ENCODE measurements at places on chromosomes 2 and 18. TPM values are rescaled to one million over a fixed set of nuclear protein-coding genes. Genes with fewer than 3 reads are reported as not detected.
A peak's percentile ranks its signal among the peaks of the same experiment; 100 is the strongest.

MAPK4 gene
- total RNA-seq, result not detected

MDH1B gene
- total RNA-seq, result 0.29 TPM

DCTN1 gene
- total RNA-seq, result 73.0 TPM

DNA sequence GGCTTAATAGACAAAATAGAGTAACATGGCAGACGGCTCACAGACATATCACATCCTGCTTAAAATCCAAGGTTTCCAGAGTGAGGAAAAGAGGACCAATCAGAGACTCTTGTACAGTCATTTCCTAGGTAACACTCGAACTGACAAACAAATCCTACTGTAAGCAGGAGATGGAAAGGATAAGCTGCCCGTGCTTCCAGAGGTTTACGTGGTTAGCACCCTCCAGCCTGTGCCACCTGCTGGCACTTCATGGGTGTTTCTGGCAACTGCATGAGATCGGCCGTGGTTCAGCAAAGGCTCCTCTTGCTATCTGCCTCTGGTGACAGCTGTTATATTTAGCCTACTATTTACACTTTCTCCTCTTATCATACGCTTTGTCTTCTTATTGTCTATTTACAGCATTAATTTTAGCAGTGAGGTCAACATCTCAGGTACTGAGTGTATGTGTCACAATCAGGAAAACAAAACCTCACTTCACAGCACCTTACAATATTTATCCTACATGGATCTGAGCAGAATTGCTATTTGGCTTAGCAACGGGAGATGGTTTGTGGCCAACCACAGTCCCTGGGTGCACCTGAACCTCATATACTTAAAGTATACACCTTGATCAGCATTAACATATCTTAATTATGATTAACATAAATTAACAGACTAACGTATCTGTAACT is 226.9 kb downstream of the TMEM163 start:
- DNase-seq, result peak; percentile 37

DNA sequence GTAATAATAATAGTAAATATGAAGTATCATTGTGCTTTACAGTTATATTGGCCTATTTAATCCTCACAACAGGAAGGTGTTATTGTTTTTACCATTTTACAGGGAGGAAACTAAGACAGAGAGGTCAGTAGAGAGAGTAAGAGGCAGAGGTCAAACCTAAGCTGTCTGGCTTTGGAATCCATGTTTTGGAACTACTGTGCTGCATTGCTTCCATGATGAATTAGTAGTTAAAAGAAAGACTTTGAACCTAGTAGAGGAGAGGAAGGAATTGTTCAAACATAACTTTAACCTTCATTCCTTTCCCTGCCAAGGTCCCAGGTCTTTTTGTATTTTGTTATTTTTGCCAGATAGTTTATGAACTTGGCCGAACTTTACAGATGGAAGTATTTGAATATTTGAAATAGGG is 80.9 kb downstream of the PHLPP1 start:
- no peak for DNase-seq

Data from HT1080 (cell line).